Activated CD4-positive, alpha-beta T cell treated with anti-CD3 and anti-CD28 coated beads, Interleukin-2, Interleukin-4, amounts not matched to agents 100 ng/mL and 50 ng/mL, durations not matched to agents 16 hours and 8 hours (primary cell): ENCODE measurements at places on chromosomes 3 and 15.

DNA sequence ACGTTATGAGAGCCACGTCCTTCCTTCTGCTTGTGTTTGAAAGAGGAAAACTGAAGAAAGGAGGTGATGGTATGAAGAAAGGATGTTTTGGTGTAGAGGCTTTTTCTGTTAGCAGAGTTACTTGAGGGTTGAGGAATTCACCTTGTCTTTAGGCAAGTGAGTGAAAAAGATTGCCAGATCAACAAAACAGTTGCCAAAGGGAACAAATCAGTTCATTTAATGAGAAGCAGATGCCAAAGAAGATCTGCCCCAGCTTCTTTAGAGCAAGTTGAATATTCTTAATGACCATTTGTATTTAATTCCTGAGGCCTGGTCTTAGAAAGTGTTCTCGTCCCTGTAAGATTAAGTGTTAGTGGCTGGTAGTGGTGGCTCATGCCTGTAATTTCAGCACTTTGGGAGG lies 2.6 kb downstream of the CHCHD6 start:
- DNase-seq: no peak

DNA sequence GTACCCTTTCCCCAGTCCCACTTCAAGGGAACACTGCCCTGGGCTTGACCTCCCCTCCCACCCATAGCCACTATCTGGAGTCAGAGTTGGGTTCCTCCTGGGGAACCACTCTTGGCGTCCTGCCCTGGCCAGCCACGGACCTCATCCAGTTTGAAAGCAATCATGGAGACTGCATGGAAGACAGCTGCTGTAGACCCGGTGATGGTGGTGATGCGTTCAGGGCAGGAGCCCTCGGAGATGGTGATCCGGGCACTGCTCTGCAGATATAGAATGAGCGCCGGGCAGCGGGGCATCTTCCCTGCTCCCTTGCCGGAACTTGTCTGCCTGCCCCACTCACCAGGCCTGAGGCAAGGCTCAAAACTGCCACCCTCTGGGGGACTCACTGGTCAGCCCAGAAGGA lies 5.2 kb downstream of the GPR62 start:
- no peak for DNase-seq

GRCh38 chr15:67307156-67307555 lies 52.6 kb downstream of the IQCH start:
- DNase-seq: peak; percentile 66

DNA sequence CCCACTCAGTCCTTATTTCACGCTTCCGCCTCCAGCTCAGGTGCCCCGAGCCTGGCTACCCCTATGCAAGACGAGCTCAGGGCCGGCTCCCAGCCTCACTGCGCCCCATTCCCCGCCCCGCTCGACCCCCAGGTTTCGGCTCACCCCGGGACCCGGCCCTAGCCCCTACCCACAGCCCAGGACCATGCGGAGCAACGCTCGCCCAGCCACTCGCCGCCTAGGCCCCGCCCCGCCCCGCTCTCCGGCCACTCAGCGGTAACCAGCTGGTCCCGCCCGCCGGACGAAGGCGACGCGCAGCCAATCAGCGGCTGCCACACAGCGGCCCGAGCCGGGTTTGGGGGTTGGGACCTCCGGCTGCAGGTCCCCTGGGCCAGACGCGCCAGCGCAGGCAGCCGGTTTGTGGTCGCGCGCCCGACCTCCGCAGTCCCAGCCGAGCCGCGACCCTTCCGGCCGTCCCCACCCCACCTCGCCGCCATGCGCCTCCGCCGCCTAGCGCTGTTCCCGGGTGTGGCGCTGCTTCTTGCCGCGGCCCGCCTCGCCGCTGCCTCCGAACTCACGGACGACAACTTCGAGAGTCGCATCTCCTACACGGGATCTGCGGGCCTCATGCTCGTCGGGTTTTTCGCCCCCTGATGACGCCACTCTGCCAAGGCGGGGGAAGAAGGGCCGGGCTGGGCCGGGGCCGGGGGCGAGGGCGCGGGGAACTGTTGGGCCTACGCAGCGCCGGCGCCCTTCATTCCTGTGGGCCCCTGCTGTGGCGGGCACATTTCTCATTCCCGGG lies at the start of gene CATSPER2:
CATSPER2 (minus strand) TSS at position 196 of the 781 bp plus-strand sequence. CDS start 783 bp downstream, outside the sequence.
- DNase-seq: no peak

DNA sequence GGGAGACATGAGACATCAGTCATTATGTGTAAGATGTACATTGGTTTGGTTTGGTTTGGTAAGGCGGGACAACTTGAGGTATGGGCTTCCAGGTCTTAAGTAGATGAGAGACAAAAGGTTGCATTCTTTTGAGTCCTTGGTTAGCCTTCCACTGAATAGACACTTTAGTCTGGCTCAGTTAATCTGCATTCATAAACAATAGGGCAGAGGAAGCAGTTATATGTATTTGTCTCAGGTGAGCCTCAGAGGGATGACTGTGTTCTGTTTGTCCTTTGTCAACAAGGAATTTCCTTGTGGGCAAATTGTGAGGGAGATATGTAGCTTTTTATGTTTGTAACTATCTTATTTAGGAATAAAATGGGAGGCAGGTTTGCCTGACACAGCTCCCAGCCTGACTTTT lies 50.4 kb downstream of the TCF12 start:
- DNase-seq: no peak

- peak; percentile 4 for DNase-seq
Measured at GRCh38 chr15:54803134-54803808, 393.5 kb downstream of the RSL24D1 start.
